ENCODE measurements at places on chromosomes 11 and 22. TPM values are rescaled to one million over a fixed set of nuclear protein-coding genes. Genes with fewer than 3 reads are reported as not detected.

GRCh38 chr11:117232911-117233409 lies 489 bp downstream of the RNF214 start:
- DNase-seq = peak; percentile 40

DNA sequence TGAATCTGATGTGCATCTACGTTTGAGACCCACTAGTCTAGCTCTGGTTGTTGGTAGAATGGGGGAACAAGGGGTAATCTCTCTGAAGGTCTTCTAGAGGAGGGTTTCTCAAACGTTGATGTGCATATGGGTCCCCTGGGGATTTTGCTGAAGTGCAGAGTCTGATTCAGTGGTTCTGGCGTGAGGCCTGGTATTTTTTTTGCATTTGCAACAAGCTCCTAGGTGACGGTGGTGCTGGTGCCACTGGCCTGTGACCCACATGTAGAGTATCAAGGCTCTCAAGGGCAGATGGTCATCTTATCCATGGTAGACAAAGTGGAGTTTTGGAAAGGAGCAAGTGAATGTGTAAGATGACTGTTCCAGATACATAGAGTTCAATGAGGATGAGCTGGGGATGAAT lies 97.1 kb downstream of the CEP164 start:
- no peak for DNase-seq

- no peak for DNase-seq
Measured at GRCh38 chr22:36900880-36901279, 12.5 kb upstream of the CSF2RB start.

GRCh38 chr22:37804352-37804880 lies 3.3 kb upstream of the GCAT start:
- DNase-seq = peak; percentile 28

DNA sequence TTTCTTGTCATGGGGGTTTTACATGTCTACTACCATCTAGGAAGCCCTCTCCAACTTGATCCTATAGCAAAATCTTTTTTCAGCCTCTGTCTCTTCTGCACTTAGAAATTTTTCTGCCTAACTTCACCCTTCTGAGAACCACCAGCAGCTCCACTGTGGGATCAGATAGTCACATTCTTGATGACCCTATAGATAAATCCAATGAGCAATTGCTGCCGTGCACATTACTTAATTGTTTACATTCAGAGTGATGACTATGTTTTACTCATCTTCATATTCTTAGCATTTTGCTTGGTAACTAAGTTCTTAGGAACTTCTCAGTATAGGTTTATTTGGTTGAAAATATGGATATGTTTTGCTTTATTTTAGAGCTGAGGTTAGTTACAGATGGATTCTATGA lies 12.4 kb upstream of the ETS1 start:
- DNase-seq = no peak

GRCh38 chr11:44628730-44629700 lies 63.6 kb downstream of the CD82 start:
- no peak for DNase-seq

DNA sequence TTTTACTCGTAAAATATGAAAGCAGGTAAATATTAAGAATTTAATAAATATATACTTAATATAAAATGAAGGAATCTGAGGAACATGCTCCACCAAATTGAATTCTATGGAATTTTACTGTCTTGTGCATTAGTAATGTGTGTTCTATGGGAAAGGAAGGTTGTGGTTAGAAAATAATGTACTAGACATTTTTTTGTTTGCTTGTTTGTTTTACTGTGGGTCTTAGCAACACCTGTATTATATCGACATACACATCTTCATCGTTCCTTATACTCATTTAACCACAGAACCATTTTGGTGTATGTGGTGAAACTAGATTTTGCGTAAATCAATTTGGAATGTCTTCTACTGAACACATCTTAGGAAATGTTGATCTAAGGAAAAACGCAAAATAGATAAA lies 114.1 kb upstream of the MTMR2 start:
- no peak for DNase-seq

GRCh38 chr22:46537225-46537945 lies at the start of gene CELSR1:
Gene CELSR1 (minus strand): TSS chr22:46537620. CDS start chr22:46537170, 450 bp downstream.
- peak; percentile 45 for DNase-seq

DNA sequence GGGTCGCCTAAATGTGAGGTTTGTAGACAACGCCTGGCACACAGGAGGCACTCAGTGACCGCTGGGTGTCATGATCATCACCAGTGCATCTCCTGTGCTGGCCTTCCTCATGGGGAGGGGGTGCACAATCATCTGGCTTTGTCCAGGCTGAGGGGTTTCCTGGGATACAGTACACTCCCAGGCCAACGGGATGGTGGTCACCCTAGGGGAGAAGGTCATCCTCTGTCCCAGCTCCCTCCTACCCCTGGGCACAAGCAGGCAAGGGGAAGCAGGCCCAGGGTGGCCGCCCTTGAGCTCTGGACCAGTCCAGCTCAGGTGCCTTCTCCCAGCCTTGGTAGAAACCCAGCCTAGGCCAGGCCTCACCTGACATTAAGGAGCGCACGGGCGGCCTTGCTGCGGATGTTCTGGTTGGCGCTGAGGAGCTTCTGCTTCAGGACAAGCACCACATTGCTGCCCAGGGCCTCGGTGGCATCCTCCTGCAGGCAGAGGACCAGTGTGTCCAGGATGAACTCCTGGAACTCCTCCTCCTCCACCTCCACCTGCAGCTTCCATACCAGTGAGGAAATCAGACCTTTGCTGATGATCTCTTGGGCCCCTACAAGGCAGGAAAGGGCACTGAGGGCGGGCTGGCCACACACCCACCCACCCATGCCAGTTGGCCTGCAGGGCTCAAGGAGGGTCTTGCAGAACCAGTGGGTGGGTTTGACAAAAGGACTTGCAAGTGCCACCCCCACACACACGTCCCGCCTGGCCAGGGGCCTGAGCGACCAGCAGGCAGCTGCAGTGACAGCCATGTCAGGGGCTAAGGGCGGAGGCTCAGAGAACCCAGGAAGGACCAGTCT lies 6.6 kb upstream of the GNAZ start:
- DNase-seq = no peak

GRCh38 chr11:130094614-130095013 lies 24.9 kb downstream of the APLP2 start:
- no peak for DNase-seq

GRCh38 chr11:109304159-109304558 lies 117.8 kb upstream of the C11orf87 start:
- no peak for DNase-seq

- no peak for DNase-seq
Measured at GRCh38 chr11:115873813-115874212, 369.6 kb upstream of the CADM1 start.

GRCh38 chr11:46712874-46713576 lies 6.0 kb upstream of the F2 start:
- no peak for DNase-seq

DNA sequence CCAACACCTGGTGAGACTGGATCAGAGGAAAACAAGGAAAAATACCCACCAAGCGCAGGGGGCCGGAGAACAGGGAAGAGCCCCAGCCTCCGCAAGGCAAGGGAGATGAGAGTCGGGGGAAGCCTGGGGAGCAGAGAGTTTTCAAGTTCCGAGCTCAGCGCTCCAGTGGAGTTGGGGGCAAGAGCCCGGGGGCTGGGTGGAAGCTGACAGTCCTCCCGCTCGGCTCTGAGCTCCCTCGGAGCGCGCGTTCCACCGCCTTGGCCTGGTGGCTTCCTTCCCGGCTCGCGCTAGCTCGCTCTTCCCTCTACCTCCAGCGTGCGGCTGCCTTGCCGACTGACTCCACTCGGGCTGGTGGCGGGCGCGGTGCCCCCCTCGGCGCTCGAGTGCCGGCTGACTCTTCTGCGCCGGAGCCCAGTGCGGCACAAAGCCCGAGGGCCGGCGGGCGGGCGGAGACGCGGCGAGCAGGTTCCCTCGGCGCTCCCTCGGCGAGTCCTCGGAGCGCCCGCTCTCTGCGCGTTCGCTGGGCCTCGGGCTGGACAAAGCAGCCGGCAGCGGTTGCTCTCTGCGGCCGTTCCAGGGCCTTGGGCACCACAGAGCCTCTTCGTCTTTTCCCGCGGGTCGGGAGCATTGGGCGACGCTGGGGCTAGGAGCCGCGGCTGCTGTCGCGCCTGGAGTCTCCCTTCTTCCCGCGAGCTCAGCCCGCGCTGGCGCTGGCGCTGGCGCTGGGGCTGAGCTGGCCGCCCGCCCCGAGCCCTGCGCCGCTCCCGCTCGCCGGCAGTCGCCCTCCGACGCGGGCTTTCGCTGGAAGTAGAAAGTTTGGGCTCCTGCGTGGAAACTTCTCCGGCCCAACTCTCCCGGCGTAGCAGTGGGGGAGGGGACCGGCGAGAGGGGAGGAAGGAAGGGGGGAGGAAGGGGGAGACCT lies 1.0 kb downstream of the PAX6 start:
- DNase-seq = peak; percentile 56

GRCh38 chr11:125070699-125071254 lies 7.7 kb downstream of the SLC37A2 start:
- DNase-seq = no peak

GRCh38 chr11:64568041-64568571 lies 22.9 kb upstream of the SLC22A12 start:
- DNase-seq = no peak

Gene NFAM1
- 1.6 TPM for total RNA-seq

DNA sequence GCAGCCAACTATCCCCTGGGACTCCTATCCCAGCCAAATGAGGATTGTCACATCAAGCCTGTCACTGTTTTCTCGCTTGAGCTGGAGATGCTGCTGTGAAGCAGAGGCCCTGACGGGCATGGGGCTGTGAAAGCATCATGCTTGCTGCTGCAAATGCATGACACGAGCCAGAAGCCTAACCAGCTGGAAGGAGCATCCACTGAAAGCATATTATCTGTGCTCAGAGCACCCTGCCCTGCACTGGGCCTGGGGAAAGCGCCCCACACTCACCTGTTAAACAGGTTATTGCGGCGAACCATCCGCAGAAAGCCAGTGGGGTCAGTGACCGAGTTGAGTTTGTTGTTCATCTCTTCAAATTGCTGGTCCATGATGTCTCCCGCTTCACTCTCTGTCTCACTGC lies 110.9 kb upstream of the PITPNB start:
- DNase-seq = no peak

GRCh38 chr22:41863472-41863871 lies 30.6 kb downstream of the SREBF2 start:
- no peak for DNase-seq

- no peak for DNase-seq
Measured at GRCh38 chr11:15793043-15793996, 563.0 kb downstream of the SOX6 start.

Gene HORMAD2
- total RNA-seq = not detected

Data from endothelial cell (in vitro differentiated cells).